A549 treated with Hydrocortisone at 1 μM for 4 hours (cell line): ENCODE measurements at places on chromosomes 12 and 14. TPM values are rescaled to one million over a fixed set of nuclear protein-coding genes. Genes with fewer than 3 reads are reported as not detected.

AACS gene
- 18.0 to 20.7 TPM (median 20.3 TPM) in 5 replicates for total RNA-seq

AREL1 gene
- total RNA-seq, result 20.8 to 28.0 TPM (median 25.2 TPM) in 5 replicates

AGAP2 gene
- 0.09 to 0.23 TPM (median 0.12 TPM) in 5 replicates for total RNA-seq

LMNTD1 gene
- total RNA-seq, result not detected in 5 replicates

NEUROD4 gene
- not detected in 5 replicates for total RNA-seq

TMEM52B gene
- 0.06 to 0.28 TPM (median 0.22 TPM) in 5 replicates for total RNA-seq

DIO2 gene
- 1.6 to 2.7 TPM (median 2.1 TPM) in 5 replicates for total RNA-seq

GUCY2C gene
- total RNA-seq, result 0.02 to 0.05 TPM (median 0.03 TPM) in 3 of 5 replicates, not detected in the others

FGF23 gene
- not detected in 5 replicates for total RNA-seq
